ENCODE measurements at places on chromosomes 4 and X. TPM values are rescaled to one million over a fixed set of nuclear protein-coding genes. Genes with fewer than 3 reads are reported as not detected.

Gene STK26
- total RNA-seq, result 2.7 TPM

Gene PAGE1
- total RNA-seq, result not detected

Gene OTC
- total RNA-seq, result not detected

Gene PPAT
- 1.9 TPM for total RNA-seq

Gene PRKG2
- total RNA-seq, result 20.7 TPM

Gene TBCK
- total RNA-seq, result 18.8 TPM

DNA sequence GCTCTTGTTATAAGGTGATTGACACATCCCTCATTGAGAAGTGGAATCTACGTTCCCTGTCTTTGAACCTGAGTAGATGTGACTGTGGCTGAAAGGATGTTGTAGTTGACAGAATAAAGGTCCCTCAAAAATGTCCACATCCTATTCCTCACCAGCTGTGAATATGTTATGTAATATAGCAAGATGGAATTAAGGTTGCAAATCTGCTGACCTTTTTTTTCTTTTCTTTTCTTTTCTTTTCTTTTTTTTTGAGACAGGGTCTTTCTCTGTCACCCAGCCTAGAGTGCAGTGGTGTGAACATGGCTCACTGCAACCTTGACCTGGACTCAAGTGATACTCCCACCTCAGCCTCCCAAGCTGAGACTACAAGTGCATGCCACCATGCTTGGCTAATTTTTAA lies 7.2 kb upstream of the CCNG2 start:
- H3K36me3 ChIP-seq, result no peaks in the 10 kb centered on the region
- no peaks in the 10 kb centered on the region for H3K27me3 ChIP-seq
- DNase-seq, result no peak
- no peak overlapping the region for H3K4me3 ChIP-seq
- no peaks in the 10 kb centered on the region for H3K4me1 ChIP-seq
- H3K27ac ChIP-seq, result no peak overlapping the region

DNA sequence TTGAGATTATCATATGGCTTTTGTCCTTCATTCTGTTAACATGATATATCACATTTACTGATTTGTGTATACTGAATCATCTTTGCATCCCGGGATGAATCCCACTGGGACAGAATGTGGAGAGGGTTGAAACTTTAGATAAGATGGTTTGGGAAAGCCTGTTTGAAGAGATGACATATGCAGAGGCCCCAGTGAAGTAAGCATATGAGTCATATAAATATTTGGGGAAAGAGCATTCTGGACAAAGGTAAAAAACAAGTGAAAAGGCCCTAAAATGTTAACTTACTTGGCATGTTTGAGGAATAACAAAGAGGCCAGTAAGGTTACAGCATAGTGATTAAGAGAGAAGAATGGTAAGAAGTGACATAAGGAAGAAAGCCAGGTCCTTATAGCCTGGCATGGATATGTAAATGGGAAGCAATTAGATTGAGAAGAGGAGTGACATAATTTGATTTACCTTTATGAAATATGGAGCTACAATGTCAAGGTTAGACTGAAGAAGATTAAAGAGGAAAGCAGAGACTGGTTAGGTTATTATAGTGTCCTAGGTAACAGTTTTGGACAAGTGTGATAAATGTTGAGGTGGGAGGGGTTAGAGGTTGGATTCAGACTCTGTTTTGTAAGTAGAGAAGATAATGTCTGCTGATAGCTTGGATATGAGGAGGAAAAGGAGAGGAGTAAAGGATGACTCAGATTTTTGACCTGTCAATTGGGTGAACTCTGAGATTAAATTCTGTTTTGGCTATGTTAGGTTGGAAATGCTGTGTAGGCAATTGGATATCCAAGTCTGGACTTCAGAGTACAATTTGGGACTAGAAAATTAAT lies 54.6 kb upstream of the DRP2 start:
- H3K4me1 ChIP-seq, result no peaks in the 10 kb centered on the region
- no peaks in the 10 kb centered on the region for H3K27me3 ChIP-seq
- DNase-seq, result no peak
- no peaks in the 10 kb centered on the region for H3K36me3 ChIP-seq
- no peak overlapping the region for H3K4me3 ChIP-seq

GRCh38 chr4:148078061-148078460 lies 346.2 kb downstream of the ARHGAP10 start:
- peaks cover 6% of the 10 kb centered on the region for H3K4me1 ChIP-seq
- DNase-seq, result no peak
- no peaks in the 10 kb centered on the region for H3K27me3 ChIP-seq
- H3K4me3 ChIP-seq, result no peak overlapping the region
- H3K27ac ChIP-seq, result no peak overlapping the region

- no peaks in the 10 kb centered on the region for H3K36me3 ChIP-seq
- no peak for DNase-seq
- no peaks in the 10 kb centered on the region for H3K27me3 ChIP-seq
- peak overlapping the region; percentile 68 for H3K27ac ChIP-seq
- H3K4me1 ChIP-seq, result no peaks in the 10 kb centered on the region
These were observed 71.5 kb downstream of the ARHGEF9 start for GRCh38 chrX:63713526-63713925.

- peak within 1 kb of the TSS; percentile 55 for H3K4me3 ChIP-seq
- H3K4me1 ChIP-seq, result no peaks in the 10 kb centered on the region
- H3K36me3 ChIP-seq, result no peaks in the 10 kb centered on the region
- H3K27me3 ChIP-seq, result peaks cover 4% of the 10 kb centered on the region
- DNase-seq, result no peak
These were observed at the start of gene TBL1X for GRCh38 chrX:9464435-9465371. TSS of gene TBL1X (plus strand) at chrX:9465058. CDS start at chrX:9653587, 188,529 bp downstream.

GRCh38 chrX:131693359-131693758 lies 149.5 kb downstream of the OR13H1 start:
- H3K4me3 ChIP-seq, result no peak overlapping the region
- no peaks in the 10 kb centered on the region for H3K36me3 ChIP-seq
- no peak for DNase-seq
- H3K4me1 ChIP-seq, result no peaks in the 10 kb centered on the region
- H3K27ac ChIP-seq, result no peak overlapping the region

DNA sequence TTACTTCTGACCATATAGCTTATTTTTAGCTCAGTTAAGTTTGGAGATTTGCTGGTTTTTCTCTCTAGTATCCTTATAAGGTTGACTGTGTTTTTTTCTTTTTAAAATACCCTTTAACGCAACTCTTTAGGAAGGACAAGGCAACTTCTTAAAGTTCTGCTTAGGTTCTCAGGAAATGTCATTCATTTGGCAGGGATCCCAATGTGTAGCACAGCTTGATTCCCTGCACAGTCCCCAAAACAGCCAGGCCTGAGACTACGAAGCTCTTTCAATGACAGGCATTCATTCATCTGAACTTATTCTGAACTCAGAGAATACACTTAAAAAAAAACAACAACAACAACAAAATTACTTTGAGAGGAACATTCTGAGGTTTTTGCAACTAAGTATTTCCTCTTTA lies 1765.8 kb downstream of the PCDH7 start:
- DNase-seq, result no peak
- no peaks in the 10 kb centered on the region for H3K4me1 ChIP-seq
- no peaks in the 10 kb centered on the region for H3K27me3 ChIP-seq
- no peak overlapping the region for H3K27ac ChIP-seq
- H3K36me3 ChIP-seq, result no peaks in the 10 kb centered on the region
- no peak overlapping the region for H3K4me3 ChIP-seq
